ENCODE measurements at places on chromosomes 12 and 14.

DNA sequence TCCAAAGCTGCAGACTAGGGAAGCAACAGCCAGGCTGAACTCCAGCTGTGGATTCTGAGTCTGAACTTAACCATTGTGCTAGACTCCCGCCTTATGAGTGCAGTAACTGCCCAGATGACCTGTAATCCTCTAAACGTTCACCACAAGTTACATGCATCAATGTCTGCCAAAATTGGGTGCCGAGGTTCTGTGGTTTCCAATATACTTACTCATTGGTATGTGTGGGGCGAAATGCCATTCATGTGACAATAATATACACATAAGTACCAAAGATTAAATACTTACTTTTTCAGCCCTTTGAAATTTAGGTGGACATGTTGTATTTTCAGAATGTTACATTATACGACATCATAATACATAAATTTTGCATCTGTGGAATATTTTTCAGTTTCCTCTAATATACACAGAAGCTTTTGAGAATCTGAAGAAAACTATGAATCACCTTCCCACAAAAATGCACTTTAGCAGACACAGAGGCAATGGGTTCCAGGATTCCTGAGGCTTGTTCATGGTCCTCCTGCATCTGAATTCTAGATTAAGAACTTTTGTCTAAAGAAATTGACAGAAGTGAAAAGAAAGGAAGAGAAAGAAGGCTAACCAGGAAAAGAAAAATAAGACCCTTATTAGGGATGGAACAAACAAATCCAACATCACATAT, 31.7 kb downstream of the GRIP1 start:
- no peak for DNase-seq

DNA sequence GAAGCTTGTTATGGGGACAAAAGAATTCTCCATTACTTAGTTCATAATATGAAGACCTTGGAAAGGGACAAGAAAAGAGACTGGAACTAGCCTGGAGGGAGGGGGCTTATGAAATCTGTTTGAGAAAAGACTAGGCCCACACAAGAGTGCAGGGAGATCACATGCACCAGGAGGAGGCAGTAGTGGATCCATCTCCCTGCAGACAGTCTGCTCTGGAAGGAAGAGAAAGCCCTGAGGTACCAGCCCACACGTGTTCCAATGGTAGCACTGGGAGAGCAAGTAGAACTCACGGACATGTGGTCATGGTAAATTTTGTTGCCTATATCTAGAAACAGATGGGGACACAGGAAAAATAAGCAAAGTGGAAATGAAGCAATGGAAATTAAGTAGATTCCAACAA, 445.4 kb downstream of the SOX5 start:
- no peak for DNase-seq

DNA sequence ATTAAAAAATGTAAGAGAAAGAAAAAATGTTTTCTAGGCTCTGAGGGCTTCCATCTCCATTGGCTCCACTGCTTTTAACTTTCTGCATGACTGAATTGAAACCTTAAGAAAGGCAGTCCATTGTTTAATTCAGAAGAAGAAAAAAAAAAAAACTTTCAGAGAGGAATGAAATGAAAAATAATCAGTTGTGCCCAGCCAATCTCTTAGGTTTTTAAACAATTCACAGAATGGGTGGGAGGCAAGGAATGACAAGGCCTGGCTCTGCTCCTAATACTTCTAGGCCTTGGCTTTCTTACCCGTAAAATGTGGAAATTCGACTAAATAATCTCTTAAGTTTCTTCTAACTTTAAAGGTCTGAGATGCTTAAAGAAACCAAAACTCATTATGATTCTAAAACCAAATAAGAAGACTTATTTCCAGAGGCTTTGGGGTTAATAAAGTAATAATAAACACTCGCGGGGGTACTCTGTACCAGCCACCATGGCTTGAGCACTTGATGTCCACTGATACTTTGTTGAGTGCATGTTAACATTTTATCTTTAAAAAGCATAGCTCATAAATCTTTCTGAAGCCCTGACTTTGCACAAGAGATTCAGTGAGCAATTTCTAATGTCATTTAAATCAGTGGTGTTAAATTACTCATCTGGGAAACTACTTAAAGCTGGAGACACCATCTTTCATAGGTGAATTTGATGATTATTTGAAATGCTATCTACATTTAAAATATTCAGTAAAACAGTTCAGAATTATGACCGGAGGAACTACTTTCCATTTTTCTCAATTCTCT, 49.6 kb downstream of the STON2 start:
- DNase-seq: no peak

GRCh38 chr12:120856980-120857379, 47.2 kb downstream of the SPPL3 start:
- DNase-seq: peak; percentile 49

DNA sequence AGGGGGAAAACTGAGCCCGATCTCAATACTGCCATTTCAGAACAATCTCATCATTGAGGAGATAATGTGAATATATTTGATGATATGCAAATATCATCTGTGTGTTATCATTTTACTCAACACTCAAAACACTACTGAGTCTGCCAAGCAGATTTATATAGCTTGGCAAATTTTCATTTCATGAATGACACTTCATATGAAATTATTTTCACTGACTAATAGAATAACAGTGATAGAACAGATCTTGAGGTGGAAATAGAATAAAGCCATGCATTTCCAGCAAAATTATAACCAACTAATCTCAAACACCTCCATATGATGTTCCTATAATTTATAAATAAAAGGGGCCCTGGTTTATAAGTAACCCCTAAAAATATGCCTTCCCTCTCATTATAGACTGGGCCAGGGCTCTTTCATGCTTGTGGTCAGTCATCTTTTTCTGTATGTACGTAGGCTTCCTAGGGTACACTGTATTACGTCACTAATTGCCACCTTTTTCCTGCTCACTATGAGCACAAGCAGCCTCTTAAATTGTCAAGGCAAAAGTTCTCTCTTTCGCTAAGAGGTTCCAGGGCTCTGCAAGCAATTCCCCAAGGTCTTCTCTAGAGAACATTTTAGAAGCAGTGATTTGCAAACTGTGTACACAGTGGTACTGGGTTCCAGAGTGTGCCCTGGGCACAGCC, 197.1 kb upstream of the FOXN3 start:
- no peak for DNase-seq

DNA sequence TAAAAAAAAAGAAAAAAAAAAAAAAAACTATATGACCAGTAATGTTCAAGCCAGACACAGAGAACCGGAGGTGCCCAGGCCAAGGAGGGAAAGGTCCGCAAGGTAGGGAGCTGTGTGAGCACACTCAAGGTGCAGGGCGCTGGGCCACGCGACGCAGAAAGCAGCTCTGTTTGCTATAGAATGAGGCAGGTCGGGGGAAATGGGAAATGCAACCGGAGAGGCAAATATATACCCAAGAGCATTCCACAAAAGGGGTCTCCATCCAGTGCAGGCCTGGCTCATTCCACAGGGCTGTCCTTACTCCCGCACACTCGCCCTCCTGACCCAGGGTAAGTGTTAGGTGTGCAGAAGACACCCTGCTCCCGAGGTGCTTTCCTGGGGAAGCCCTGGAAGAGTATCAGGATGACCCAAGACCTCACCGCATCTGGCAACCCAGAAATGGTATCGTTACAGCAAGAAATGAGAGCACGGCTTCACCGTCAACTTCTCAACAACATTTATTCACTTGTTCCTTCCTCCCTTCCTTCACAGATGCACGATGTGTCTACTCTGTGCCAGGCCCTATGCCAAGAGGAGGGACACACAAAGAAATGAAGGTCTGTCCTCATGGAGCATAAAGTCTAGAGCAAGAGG, 86.4 kb downstream of the BCL11B start:
- DNase-seq: no peak

DNA sequence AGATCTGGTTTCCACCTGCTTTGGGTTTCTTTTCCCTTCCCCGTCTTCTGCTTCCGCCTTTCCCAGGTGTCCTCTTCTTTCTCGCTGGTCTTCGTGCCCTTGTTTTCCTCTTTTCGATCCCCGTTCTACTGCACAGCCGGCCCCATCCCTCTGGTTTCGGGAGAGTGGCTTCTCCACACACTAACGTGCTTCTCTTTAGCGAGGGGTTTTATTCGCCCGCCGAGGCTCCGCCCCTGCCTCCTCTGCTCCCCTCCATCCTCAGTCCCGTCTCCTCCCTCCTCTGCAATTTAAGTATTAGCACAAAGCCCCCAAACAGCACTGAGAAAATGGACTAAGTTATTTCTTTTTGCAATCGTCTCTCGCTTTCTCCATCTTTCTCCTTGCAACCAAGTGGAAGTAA, at the start of gene SLC7A8:
Gene SLC7A8, minus strand, starts transcription at position 182 of the 400 bp plus-strand sequence. CDS start 746 bp downstream, outside the sequence.
- DNase-seq: no peak

GRCh38 chr14:101033006-101033405, 129.5 kb upstream of the RTL1 start:
- no peak for DNase-seq

GRCh38 chr14:36834293-36834692, 172.6 kb downstream of the PAX9 start:
- DNase-seq: no peak

DNA sequence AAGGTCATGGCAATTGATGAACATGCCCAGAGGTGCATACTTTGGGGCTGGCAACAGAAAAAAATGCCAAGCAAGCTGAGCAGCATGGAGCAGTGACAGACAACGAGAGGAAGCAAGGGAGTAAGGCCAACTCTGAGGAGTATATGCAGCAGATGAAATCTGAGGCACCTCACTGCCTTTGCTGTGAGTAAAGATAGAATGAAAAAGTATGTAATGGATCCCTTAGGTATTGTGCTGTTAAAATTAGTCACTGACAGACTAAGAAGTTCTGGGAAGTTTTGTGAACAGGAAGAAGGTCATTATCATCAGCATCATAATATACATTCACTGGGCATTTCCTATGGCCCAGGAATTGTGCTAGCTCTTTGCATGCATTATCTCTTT, 269.9 kb downstream of the DUSP6 start:
- DNase-seq: no peak

GRCh38 chr12:103279444-103279843, 216.3 kb downstream of the C12orf42 start:
- no peak for DNase-seq

DNA sequence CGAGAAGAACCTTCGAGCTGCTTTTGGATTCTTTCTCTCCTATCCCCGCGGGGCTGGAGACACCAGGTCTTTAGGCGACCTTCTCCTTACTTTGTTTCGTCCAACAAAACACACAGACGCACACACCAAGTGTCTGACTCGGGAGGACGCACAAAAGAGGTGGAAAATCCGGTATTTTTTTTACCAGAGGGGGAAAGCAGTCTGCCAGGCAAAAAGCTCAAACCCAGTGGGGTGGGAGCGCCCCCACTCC, 2.1 kb downstream of the SIX4 start:
- peak; percentile 43 for DNase-seq

GRCh38 chr14:60639674-60640073, 9.6 kb downstream of the SIX1 start:
- no peak for DNase-seq

- peak; percentile 78 for DNase-seq
Observed at GRCh38 chr12:57182918-57183575, 33.5 kb upstream of the NXPH4 start.

DNA sequence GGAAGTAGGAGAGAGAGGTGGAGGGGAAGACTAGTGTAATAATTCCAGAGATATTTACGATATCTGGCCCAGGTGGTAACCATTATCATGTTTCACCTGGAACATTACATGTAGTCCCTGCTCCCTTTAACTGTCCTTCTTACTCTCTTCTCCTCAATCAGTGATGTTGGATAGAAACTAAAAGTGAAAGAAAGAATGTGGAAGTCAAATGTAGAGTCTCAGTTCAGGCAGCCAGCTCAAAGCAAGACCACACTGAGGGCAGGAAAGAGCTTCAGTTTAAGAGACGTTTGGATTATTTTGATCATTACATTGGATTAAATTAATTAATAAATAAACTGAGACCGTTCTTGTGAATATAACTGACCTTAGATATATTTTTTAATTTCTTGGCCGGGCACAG, 594.4 kb downstream of the FLRT2 start:
- DNase-seq: no peak

DNA sequence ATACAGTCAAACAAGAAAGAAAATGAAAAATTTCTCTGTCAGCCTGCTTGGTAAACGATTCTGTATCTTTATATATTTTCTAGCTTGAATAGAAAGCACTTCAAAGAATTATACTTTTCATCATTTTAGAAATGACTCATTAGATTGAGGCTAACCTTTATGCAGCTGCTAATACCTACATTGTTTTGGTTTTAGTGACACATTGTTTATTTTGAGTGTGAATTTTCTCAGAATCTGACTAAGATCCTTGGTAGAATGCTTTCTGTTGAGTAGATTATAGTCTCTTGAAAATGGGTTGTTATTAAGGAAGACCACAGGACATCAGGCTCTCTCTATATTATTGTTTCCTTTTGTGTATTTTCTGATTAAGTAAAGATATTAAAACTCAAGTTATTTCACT, at the start of gene PMCH:
Gene PMCH, minus strand, starts transcription at position 45 of the 400 bp plus-strand sequence. CDS start 63 bp downstream, outside the sequence.
- no peak for DNase-seq

DNA sequence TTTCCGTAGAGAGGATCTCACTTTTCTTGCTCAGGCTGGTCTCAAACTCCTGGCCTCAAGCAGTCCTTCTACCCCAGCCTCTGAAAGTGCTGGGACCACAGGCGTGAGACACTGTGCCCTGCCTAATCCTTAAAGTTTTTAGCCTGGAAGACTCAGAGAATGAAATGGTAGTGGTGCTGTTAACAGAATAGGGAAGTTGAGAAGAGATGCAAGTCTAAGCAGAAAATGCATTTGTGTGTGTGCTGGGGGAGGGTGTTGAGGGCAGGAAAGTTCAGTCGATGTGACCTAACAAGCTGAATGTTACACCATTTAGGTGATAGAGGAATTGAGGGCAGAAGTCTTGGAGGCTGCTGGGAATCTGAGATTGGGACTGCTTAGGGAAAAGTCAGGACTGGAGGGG, 6.9 kb upstream of the TUBA1A start:
- peak; percentile 82 for DNase-seq

DNA sequence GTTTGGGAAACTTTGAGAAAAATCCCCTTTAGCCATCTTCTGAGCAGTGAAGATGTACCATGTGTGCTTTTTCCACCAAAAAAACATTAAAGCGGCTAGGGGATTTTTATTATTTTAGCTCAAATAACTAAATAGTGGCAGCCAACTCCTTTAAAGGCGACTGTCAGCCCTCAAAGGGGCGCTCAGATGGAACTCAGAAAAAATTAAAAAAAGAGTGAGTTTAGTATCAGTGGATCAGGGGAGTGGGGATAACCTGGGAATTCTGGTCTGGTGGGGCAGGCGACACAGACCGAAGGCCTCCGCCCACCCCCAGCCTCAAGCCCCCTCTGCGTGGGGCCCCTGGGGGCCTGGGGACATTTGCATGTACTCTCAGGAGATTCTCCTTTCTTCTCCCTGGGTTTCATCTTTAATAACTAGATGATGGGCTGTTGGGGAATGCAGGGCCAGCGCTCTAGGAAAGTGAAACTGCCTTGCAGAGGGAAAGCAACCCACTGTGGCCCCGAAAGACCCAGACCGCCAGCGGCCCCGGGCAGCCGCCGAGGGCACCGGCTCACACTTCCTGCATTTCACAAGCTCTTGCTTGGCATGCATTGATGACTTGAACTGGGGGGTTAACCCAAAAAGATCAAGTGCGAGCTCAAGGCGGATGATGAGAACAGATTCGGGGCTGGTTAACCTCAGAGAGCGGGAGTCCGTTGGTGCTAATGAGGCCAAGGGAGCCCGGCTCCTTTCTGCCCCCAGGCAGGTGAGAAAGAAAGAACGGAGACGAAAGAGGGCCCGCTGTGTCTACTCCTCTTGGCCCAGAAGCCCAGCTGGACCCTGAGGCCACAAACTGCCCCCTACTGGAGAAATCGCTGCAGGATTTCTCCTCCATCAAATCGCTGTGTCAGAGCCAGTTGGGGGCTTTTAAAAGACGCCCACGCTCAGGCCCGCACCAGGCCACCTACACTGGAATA, 7.3 kb upstream of the BATF start:
- DNase-seq: peak; percentile 45

Data from KBM-7 (cell line).